Amniotic epithelial cell (primary cell): ENCODE measurements at places on chromosomes 4 and X.

DNA sequence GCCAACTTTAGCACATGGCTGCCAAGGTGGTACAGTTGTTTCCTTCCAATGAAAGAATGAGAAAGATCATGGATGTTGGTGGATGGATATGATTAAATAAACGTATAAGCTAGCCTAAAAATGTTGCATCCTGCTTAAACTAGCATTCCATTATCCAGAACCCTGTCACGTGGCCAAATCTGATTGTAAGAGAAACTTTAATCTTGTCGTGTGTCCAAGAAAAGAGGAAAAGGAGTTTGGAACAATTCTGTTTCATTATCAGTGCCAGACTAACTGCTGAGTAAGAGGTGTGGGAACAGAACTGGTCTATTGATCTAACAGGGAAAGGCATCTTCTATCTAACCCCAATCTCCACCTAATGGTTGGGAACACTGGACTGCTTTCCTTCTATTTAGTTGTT lies 325.2 kb upstream of the BMP3 start:
- DNase-seq: no peak

DNA sequence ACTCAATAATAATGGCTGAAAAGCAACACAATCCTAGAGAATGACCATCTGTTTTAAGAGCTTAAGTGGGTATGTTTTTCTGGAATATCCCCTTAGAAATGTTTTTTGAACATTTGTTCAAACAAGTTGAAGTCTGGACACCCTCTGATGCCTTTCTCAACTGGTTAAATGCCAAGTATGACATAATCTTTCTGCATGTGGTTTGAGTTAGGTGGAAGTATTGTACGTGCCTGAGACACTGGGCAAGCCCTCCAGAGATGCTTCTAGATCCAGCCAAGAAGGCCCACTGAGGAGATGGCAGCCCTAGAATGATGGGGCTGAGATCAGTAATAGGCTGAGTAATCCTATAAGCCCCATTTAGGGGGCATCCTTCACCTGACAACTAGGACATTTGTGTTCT lies 493.1 kb downstream of the MAGEE1 start:
- DNase-seq: no peak

DNA sequence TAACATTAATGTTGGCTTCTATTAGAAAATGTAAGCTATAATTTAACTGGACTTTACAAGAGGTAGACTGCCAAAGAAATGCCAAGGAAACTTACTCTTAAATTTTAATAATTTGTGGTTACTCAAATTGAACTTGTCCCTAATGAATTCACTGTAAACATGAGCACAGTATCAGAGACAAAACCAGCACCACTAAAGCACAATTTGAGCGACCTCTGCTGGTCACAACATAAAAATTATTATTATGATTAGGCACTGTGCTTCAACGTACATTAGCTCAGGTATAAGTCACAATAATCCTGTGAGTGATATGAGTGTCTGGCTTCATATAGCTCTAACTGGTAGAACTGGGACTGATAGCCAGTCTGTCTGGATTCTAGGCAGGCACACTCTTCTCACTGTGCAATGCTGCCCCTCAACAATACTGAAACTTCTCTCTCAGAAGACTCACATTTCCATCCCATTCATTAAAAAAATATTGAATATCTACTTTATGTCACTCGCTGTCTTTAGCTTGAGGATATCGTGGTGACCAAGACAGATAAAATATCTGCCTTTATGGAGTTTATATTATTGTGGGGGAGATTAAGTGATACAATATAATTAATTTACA lies 8.0 kb downstream of the NUDT6 start:
- peak; percentile 39 for DNase-seq

- DNase-seq: peak; percentile 64
These were observed 171.1 kb upstream of the PITX2 start for GRCh38 chr4:110793890-110794554.

GRCh38 chr4:27084685-27085361 lies 224.2 kb downstream of the STIM2 start:
- DNase-seq: no peak

GRCh38 chr4:112061207-112061817 lies 83.9 kb upstream of the FAM241A start:
- DNase-seq: no peak

DNA sequence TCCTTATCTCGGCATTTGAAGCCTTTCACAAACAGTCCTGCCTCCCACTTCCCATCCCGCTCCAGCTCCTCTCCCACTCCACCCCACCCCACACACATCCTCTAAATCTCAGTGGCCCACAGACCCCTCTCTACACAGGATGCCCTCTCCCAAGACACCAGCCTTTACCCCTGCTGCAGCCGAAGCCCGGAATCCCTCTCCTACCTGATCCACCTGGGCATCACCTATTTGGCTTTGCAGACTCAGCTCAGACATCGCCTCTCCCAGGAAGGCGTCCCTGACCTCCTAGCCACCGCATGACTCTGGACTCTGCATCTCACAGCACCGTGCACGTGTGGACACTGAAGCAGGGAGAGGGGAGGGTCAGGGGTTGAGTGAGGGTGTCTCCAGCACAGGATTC lies 11.5 kb downstream of the PPP2R2C start:
- DNase-seq: no peak

DNA sequence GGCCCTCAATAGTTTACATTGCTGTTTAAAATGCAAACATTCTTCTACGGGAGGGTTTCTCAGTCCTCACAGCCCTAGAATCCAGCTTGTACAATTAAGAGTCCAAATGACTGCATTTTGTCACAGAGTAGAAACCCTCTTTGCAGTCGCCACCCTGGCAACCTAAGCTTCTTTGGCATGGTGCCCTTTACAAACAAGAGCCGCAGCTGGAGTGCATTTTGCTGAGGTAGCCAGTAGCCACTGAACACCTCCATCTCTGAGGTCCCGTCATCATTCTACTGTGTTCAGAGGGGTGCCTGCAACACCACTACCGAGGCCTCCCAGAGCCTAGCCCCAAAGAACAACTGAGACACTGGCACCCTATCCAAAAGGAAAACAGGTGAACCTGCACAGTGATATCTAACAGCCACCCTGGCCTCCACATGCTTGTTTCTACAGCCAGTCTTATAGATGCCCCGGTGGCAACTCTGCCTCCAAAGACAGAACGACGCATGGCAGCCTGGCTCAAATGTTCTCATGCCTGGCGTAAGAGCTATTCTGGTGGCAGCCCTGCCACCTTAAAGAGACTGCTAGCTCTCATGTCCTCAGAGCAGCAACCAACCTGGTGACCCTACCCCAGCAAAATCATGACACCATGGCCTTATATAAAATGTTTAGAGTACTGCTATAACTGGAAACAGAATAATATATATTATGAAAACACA lies 801.9 kb downstream of the TECRL start:
- no peak for DNase-seq
